Tibial nerve (tissue), 4 donors: ENCODE measurements at places on chromosomes 5 and 9. TPM values are rescaled to one million over a fixed set of nuclear protein-coding genes. Genes with fewer than 3 reads are reported as not detected.

GRCh38 chr5:147375151-147375550 is 134.7 kb downstream of the DPYSL3 start:
- no peaks in the 10 kb centered on the region for H3K27me3 ChIP-seq
- no peak for DNase-seq
- H3K4me3 ChIP-seq, result no peak overlapping the region
- no peaks in the 10 kb centered on the region for H3K36me3 ChIP-seq
- H3K4me1 ChIP-seq, result no peaks in the 10 kb centered on the region

GRCh38 chr5:54738118-54738972 is 220.8 kb downstream of the SNX18 start:
- peaks cover 11% of the 10 kb centered on the region for H3K4me1 ChIP-seq
- no peaks in the 10 kb centered on the region for H3K36me3 ChIP-seq
- H3K27me3 ChIP-seq, result no peaks in the 10 kb centered on the region
- H3K4me3 ChIP-seq, result no peak overlapping the region
- H3K27ac ChIP-seq, result no peak overlapping the region
- peak; percentile 51 for DNase-seq

DNA sequence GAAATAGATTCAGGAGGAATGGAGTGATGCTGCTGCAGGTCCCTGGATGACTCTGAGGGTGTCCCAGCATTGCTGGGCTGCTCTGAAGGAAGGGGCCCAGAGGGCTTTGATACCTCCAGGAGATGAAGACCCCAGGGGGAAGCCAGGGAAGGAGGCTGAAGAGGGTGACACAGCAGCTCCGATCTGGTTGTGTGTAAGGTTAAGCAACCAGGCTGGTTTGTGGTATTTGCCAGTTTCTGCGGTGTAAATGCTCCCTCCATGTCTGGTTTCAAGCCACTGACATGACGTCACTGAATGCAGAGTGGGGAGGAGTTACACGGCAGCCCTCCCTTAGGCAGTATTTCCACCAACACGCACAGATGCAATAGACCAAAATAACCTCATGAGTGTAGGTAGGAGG is 40.0 kb upstream of the ORM1 start:
- no peaks in the 10 kb centered on the region for H3K4me1 ChIP-seq
- H3K27me3 ChIP-seq, result no peaks in the 10 kb centered on the region

The PDE4D gene
- total RNA-seq, result 15.9 TPM

DNA sequence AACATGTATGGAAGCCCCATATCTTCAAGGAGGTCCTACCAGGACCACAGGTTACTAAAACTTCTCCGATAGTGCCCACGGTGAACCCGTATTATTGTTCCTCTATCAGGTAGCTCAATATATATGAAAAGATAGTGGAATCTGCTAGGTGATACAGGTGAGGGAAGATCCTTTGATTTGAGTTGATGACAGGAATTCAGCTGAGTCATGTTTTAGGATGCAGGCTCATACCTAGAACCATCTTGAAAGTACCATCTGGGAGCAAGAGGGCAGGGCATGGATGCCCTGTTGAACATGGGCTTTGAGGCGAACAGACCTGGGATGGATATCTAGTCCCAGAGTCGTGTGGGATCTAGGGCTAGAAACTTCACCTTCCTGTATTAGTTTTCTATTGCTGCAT is 31.8 kb downstream of the UBLCP1 start:
- DNase-seq, result no peak
- H3K27ac ChIP-seq, result no peak overlapping the region
- H3K4me1 ChIP-seq, result no peaks in the 10 kb centered on the region
- H3K36me3 ChIP-seq, result no peaks in the 10 kb centered on the region
- no peaks in the 10 kb centered on the region for H3K27me3 ChIP-seq
- no peak overlapping the region for H3K4me3 ChIP-seq

The PCDHGC3 gene
- total RNA-seq, result 40.4 TPM

DNA sequence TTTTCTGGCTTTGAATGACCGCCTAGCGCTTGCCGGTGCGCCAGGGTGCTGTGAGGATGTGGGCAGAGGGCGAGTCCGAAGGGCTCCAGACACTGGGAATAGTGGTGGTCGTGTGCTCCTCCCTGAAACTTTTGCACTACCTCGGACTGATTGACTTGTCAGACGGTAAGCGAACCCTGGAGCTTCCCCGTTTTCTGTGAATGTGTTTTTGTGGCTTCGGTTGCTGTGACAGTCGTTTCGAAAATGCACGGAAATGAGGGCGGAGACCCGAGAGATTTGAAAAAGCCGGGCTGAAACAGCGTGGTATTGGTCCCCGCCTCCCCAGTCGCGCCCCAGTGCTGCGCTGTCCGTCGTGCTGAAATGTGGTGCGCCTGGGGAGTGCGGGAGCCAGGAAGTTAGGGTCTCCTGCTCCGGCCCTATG is 102.5 kb upstream of the GABRP start:
- no peak overlapping the region for H3K4me3 ChIP-seq
- DNase-seq, result no peak
- H3K4me1 ChIP-seq, result no peaks in the 10 kb centered on the region
- no peaks in the 10 kb centered on the region for H3K36me3 ChIP-seq
- H3K27ac ChIP-seq, result no peak overlapping the region
- H3K27me3 ChIP-seq, result peaks cover 6% of the 10 kb centered on the region

The OTP gene
- not detected for total RNA-seq

- no peak for DNase-seq
- no peak overlapping the region for H3K4me3 ChIP-seq
- no peaks in the 10 kb centered on the region for H3K4me1 ChIP-seq
- H3K27me3 ChIP-seq, result no peaks in the 10 kb centered on the region
- H3K36me3 ChIP-seq, result no peaks in the 10 kb centered on the region
Measured at GRCh38 chr9:89896806-89897340, 292.1 kb downstream of the GADD45G start.

DNA sequence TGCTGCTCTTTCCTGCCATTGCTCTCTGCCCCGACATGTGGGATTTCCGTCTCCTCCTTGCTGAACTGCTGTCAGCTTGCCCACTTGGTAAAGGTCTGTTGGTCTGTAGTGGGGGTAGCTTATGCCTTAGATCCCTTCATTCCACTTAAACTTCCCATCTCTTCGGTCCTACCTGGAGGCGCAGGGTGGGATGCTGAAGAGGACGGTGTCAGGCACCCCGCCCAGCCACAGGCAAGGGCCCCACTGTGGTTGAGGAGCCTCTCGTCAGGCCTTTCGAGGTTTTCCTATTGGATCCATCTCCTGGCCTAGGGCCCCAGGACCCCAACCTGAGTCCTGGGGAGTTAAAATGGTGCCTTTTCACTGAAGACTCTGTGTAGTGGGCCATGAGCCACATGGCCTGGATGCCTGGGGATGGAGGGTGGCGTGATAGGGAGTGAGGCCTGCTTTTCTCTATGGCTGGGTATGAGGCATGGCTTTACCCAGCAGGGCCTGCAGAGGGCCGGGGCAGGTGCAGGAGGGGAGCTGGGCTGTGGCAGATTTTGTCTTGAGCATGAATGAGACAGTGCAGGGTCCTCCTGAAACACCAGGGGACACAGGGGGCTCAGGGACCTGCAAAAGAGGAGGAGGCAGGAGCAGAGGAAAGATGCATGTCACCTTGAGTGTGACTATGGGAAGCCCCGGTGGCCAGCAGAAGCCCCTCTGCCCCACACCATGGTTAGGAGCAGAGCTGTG is 25.8 kb upstream of the RNF130 start:
- H3K27ac ChIP-seq, result no peak overlapping the region
- no peaks in the 10 kb centered on the region for H3K36me3 ChIP-seq
- H3K27me3 ChIP-seq, result no peaks in the 10 kb centered on the region
- no peak for DNase-seq
- H3K4me3 ChIP-seq, result no peak overlapping the region
- no peaks in the 10 kb centered on the region for H3K4me1 ChIP-seq

DNA sequence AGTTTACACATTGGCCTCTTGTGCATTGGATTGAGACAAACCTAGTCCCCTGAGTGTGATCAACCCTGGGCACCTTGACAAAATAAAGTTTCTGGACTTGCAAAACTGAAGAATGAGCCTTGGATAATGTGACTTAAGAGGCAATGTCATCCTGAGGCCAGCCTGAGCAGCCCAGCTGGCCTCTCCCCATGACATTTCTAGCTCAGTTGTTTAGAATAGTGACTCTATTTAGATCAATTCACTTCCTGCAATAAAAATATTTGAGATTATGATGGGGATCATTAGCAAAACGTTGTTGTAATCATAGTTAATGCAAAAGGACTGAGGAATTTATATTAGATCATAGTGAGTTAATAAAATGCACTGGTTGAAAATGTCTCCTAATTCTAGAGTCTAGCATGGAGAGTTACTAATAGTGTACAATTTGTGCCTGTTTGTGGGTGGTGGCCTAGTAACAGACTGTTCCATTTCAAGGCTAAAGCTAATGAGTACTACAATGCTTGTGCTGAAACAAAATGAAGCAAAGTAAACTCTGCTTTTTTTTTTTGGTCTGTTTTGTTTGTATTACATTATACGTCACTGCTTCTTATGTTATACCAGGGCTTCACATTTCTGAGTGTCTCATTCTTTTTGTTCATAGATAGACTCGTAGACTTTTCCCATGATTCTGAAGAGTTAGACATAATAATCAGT is 10.9 kb upstream of the RHOBTB3 start:
- peaks cover 7% of the 10 kb centered on the region for H3K4me1 ChIP-seq
- H3K27me3 ChIP-seq, result no peaks in the 10 kb centered on the region
- H3K4me3 ChIP-seq, result no peak overlapping the region

GRCh38 chr5:53109056-53109442 is 508 bp downstream of the MOCS2 start:
- peak overlapping the region; percentile 79 for H3K27ac ChIP-seq
- no peaks in the 10 kb centered on the region for H3K36me3 ChIP-seq
- DNase-seq, result no peak

DNA sequence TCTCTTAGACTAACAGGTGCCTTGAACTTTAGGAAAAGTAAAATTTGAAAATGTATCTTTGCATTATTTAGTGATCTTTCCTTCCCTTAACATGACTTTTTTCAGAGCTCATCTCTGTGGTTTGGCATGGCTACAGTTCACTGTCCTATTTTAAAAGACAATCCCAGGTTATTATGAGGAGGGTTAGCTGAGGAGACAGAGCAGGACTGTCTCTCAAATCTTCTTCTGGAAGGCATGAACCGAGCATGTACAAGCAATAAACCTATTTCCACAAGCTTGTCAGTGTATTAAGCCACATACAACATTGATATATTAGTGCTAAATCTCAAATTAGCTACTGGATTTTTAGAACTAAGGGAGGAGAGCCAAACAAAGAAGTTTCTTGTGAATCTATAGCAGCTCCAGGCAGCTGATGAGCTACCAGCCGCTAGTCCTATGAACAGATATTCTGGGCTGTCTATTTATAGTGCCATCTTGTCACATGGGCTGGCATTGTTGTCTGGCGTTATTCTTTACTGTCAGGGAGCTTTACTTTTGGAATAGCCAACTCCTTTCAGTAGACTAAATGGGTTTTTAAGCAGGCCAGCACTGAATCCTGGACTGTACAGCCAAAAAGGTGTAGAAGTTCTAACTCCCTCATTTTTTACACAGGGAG is 171.2 kb upstream of the ACTBL2 start:
- no peaks in the 10 kb centered on the region for H3K36me3 ChIP-seq
- H3K4me3 ChIP-seq, result no peak overlapping the region
- H3K27me3 ChIP-seq, result no peaks in the 10 kb centered on the region
- no peaks in the 10 kb centered on the region for H3K4me1 ChIP-seq
- DNase-seq, result no peak

The ARHGEF39 gene
- total RNA-seq, result not detected

The AP3B1 gene
- 46.5 TPM for total RNA-seq

- H3K27me3 ChIP-seq, result no peaks in the 10 kb centered on the region
- no peak overlapping the region for H3K4me3 ChIP-seq
Measured at GRCh38 chr5:31270396-31270795, 76.9 kb downstream of the CDH6 start.

DNA sequence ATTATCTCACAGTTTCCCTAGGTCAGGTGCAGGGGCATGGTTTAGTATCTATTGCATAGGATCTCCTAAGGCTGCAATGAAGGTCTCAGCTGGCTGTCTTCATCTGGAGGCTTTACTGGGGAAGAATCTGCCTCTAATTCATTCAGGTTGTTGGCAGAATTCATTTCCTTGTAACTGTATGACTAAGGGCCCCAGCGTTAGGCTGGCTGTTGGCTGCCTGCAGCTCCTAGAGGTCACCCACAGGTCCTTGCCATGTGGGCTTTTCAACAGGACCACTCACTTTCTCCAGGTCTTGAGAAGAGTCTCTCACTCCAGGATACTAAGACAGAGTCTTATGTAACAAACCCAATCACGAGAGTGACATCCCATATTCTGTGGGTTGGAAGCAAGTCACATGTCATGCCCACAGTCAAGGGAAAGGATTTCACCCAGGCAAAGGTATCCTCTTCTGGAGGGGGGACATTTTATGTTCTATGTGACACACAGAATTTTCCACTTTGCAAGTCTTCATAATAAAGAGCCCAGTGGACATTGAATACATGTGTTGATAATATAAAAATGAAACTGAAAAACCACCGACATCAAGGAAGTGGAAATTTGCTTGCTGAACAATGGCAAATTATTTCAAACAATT is 38.2 kb downstream of the HMHB1 start:
- H3K4me3 ChIP-seq, result no peak overlapping the region
- H3K27ac ChIP-seq, result no peak overlapping the region
- DNase-seq, result no peak
- no peaks in the 10 kb centered on the region for H3K27me3 ChIP-seq

The SMIM33 gene
- not detected for total RNA-seq

DNA sequence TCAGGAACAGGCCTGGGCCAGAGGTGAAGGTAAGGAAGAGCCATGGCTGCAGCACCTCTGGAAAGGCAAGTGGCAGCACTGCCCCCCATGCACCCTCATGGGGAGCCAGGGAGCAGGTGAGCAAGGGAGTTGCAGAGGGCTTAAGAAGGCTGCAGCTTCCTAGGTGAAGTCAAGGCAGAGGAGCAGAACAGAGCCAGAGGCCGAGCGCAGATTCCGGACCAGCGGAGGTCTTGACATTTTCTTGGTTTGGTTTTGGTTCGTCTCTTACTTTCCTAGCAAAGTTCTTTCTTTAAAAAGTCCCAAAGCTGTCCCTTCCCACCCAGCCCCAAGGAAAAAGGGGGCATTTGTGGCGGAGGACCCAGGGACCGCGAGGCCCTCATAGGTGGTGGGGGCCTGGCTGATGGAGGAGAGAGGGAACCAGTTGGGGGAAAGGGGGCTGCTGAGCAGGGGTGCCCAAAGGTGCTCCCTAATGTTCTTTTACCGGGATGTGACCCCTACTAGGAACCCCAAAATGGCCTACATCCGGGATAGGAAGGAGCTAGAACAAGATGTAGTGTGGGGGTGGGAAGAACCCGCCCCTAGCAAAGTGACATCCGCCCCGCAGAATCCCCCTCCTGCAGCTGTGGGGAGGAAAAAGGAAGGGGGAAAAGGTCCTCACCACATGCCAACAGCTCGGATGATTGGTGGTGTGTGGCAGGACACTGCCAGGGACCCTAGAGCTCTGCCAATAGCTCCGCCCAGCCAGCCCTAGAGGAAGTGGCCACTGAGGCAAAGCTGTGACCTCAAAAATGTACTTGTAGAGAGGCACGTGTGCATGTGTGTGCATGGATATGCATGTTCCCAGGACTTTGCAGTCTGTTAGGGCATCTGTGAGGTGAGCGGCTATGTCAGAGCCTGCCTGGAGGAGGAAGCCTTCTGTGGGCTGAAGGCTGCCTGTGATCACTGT is 914 bp upstream of the CD72 start:
- DNase-seq, result no peak
- no peaks in the 10 kb centered on the region for H3K27me3 ChIP-seq
- H3K27ac ChIP-seq, result peak overlapping the region; percentile 37
- H3K36me3 ChIP-seq, result no peaks in the 10 kb centered on the region
- no peak overlapping the region for H3K4me3 ChIP-seq
- peaks cover 13% of the 10 kb centered on the region for H3K4me1 ChIP-seq

GRCh38 chr5:81657386-81657785 is 93.5 kb downstream of the SSBP2 start:
- H3K27me3 ChIP-seq, result no peaks in the 10 kb centered on the region
- no peak overlapping the region for H3K27ac ChIP-seq
- DNase-seq, result no peak
- H3K4me3 ChIP-seq, result no peak overlapping the region
- peaks cover 13% of the 10 kb centered on the region for H3K36me3 ChIP-seq
- H3K4me1 ChIP-seq, result no peaks in the 10 kb centered on the region

The TIMD4 gene
- total RNA-seq, result not detected
